ENCODE measurements at places on chromosomes 3 and 15.

GRCh38 chr3:178223876-178224275, 312.4 kb upstream of the KCNMB2 start:
- DNase-seq, result no peak

GRCh38 chr15:74788683-74789151, 6.8 kb downstream of the CSK start:
- DNase-seq, result no peak

DNA sequence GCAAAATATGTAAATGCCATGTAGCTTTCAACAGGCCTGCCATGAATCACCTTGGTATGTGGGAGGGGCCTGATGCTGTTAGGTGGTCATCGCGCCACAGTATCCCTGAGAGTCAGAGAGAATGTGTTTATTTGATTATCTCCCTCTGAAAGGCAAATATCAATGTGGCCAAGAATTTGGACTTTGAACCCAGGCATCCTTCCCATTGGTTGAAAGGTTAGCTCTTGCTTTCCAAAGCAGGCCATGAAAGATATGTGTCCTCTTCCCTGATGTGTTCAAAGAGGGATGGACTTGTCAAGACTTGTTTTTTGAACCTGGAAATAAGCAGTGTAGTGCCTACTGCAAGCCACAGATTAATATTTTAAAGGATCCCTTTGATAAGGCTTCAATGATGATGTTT, 36.7 kb downstream of the SRP14 start:
- no peak for DNase-seq

DNA sequence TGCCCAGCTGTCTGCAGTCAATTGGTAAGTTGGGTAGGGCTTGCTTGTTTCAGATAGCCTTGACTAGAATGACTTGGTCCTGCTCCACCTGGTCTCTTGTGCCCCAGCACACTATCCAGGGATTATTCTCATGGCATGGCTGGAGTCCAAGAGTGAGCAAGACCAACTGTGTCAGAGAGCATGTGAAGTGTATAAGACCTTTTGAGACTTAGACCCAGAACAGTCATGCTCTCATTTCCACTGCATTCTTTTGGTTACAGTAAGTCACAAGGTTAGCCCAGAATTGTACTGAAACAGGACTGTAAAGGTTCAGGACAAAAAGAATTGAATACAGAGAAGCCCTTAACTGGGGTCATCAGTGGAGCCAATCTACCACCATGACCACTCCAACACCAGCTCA, 650.8 kb upstream of the ADAMTS9 start:
- DNase-seq, result no peak

Data from endothelial cell (in vitro differentiated cells).